PC-3 (cell line): ENCODE measurements at places on chromosomes 6 and 20.

DNA sequence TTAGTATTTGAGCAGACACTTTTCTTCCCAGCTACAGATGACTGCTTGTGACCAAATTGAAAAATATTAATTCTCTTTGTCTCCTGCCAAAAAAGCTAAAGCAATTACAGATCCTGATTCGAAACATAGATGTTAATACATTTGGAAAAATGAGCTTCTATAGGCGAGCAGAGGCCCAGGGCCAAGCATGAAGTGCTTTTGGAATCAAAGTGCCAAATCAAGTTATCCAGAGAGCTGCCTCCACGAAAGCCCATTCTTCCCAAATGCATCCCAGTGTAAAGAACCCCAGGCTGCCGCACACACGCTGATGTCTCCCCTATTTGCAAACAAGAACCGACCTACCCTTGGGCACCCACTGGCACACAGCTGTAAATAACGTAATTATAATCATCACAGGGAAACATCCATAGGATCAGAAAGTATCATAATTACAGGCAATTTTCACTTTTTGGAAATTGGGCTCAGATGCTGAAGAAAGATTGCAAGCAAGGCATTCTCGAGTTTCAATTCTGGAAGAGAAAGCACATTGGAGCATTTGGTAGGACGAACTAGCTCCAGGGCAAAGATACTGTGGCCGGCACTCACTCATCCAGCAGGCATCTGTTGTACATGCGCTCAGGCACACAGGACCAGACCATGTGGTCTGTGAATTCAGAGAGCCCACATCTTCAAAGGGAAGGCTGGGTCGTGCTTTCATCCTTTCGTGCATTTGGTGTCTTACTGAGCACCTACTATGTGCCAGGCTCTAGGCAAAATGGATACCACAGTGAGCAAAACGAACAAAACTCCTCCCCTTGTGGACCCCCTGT is 45.9 kb downstream of the BMP7 start:
- no peak for DNase-seq

DNA sequence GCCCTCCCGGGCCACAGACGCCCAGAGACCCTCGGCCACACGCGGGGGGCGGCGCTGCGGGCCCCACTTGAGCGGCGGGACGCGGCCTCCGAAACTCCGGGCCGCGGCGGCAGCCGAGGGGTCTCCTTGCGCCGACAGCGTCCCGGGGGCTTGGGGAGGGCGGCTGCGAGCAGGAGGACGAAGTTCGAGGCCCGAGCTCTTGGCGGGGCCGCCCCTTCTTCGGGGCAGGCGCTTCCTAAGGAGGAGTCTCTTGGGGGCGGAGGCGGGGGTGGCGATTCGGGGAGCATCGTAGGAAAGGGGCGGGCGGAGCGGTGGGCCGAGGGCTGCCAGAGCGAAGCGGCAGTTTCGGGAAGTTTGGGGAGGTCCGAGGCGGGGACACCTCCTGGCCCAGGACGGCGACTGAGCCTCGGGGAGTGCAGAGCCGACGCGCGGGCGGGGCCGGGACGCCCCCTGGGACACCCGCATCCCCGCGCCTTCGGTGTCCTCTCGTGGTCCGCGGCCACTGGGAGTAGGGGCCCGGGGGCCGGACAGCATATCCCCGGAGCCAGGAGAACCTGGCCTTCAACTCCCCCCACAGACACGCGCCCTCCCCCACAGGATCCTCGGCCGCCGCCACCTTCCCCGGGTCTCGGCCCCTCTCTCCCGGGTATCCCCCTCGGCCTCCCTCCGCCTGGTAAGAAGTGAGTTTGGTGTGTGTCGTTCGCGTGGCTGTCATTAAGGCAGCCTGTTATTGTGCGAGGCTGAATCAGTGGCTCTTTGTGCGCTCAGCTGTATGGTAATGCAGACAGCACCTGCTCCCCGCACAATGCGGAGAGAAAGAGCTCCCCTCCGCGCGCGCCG is 613 bp upstream of the DLL1 start:
- DNase-seq = peak; percentile 27

DNA sequence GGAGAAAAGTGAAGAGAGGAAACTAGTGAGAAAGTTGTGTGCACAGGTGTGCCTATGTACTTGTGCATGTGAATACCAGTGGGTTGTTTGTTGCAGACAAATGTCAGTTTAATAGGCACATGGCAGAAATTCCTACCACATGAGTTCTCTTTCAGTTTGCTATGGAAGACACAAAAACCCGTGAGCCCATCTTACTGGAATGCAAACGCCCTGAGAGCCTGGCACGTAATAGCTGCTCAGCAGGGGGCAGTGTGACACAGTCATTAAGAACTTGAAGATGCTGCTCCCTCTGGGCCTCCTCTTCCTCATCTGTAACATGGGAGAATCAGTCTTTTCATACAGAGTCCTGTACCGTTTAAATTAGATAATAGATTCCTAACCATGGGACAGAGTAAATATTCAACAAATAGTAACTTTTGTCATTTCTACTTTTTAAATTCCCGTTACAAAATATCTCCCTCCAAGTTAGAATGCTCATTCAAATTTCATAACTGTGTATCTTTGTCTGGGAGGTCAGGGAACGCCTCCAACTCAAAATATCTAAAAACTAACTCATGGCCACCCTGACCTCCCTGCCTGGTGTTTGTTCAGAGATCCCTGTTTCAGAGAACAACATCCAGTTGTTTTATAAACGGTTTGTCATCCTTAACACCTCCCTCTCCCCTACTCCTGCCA is 802.9 kb downstream of the MAFB start:
- DNase-seq = peak; percentile 13

DNA sequence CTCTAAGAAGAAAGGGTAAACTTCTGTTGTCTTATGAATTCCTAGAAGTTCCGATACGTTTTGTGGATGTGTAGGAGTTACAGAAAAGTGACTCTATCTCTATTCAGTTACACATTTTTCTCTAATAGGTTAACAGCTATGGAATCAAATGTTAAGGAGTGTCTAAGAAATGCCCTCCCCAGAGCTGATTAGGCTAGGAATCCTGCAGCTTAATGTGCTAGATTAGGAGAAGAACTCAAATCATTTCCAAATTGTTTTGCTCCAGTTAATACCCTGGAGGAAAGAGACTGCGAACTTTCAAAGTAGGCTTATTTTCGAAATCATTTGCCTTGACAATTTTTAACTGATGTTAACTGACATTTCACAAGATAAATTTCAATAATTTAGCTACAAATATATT is 51.9 kb downstream of the IBTK start:
- DNase-seq = no peak

DNA sequence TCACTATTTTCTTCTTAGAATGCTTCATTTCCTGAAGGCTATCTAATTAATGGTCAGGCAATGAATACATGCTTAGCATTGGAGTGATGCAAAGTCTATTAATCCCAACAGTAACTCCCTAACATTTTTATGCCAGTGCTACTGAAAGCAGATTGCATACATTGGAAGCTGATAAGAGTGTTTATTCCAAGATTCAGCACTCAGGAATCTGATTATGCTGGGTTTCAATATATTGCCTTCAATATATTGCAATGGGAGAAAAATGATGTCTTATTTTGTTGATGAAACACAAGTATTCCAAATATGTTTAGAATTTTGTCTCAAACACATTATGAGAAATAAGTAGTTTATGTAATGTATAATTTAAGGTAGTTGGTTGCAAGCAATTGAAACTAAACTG is 26.7 kb upstream of the TRDN start:
- DNase-seq = no peak

- DNase-seq = no peak
These were observed 110.7 kb upstream of the ADGRF1 start for GRCh38 chr6:47152666-47153403.

DNA sequence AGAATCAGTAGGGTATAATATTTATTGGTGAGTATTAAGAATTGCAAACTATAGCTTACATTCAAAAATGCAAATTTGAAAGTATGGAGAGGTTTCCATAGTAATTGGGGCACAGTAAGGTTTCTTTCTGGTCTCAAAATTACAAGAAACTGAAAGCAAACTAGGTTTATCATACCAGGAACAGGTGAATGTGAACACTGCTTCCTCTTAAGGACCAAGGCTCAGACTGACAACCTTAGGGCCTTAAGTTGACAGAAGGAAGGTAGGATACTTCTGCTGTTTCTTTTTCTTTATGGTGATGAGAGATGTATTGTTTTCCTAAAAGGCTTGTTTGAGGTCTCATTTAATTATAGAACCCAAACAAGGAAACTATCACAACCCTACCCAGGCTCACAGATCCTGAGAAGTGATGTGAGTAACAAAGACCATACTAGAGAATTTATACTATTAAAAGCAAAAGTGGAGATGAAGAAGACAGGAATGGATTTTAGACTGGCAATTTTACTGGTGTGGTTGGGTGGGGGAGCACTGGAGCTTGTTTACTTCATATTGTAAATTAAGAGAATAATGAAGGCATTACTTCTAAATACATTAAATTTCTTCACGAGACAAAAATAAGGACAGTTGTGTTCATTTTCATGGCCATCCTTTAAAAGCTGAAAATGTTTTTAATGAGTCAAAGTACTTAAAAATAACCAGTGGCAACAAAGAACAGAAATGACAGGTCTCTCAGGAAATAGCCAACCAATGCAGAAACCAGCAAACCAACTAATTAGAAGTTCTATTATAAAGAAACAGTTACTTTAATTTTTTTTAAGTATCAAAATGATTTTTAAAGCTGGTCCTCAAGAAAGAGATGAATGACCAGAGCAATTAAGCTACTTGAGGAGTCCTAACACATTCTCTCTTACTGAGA is 21.3 kb downstream of the STAU1 start:
- DNase-seq = no peak

- no peak for DNase-seq
These were observed 569.2 kb downstream of the QKI start for GRCh38 chr6:163983679-163984078.

GRCh38 chr6:70527071-70527737 is 39.5 kb upstream of the SDHAF4 start:
- DNase-seq = peak; percentile 45

DNA sequence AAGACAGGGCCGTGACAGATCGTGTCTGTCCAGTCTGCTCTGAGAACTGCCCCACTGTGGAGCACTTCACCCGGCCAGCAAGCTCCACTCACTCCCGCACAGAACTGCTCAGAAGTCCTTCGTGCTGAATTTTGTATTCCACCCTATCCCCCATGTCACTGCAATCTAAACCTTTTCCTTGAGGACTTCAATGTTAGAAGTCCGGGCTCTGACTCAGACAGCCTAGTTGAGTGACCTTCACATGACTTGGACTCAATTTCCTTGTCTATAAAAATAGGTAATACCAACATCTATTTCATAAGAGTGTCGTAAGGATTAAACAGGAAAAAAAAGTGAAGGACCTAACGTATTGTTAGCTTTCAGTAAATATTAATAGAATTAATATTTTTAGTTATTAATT is 161.6 kb downstream of the QRSL1 start:
- no peak for DNase-seq

DNA sequence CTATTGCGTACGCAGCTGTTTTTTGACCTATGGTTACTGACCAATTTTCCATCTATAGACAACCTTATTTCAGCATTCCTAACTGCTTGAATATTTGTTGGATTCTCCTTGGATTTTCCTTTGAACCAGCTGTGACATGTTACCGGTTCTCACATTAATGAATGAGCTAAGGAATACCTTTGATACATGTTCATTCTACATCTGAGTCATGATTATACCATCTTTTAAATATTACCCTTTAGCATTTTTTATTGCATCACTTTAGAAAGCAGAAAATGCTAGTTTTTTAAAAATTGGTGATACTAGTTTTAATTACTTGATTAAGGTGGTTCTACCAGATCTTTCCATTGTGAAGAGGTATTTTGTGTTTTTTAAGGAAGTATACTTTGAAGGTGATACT is 1.9 kb upstream of the IGF2R start:
- DNase-seq = no peak

GRCh38 chr20:24670981-24671380 is 201.6 kb downstream of the SYNDIG1 start:
- DNase-seq = no peak

DNA sequence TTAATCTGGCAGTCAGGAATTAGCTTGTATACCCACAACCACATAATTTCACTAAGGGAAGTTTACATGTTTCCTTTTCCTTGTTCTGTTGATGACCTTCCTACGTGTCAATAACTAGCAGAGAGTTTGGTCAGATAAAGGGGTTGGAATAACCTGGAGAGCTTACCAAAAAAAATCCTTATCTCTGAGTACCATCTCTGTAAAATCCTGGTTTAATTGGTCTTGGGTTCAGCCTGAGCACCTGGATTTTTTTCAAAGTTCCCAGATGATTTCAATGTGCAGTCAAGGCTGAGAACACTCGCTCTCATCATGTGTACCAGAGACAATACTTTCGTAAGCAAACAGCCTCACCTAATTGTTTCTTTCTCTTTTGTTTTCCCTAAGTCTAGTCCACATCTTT is 483.8 kb upstream of the FLRT3 start:
- peak; percentile 71 for DNase-seq

- DNase-seq = peak; percentile 51
These were observed 2.9 kb downstream of the EEF1A2 start for GRCh38 chr20:63495741-63496595.

- DNase-seq = no peak
These were observed 75.5 kb upstream of the CD2AP start for GRCh38 chr6:47402081-47402480.

DNA sequence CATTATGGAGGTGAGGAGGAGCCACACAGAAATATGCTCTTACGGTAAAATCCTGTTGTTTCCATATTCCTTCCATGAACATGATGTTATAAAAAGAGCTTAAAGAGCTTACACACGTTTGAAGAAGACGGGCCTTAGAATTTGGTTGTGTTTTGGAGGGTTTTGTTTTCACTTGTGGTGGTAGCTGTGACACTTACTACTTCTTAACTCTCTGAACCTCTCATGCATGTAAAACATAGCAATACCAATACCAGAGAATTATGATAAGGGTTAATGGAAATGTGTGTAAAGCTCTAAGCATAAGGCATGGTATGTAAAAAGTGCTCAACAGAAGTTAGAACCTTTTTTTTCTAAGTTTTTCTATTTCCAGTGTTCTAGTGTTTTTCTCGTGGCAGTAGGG is 256.1 kb upstream of the KCNQ5 start:
- no peak for DNase-seq

- no peak for DNase-seq
These were observed 67.3 kb upstream of the TENT5A start for GRCh38 chr6:81819767-81820166.

DNA sequence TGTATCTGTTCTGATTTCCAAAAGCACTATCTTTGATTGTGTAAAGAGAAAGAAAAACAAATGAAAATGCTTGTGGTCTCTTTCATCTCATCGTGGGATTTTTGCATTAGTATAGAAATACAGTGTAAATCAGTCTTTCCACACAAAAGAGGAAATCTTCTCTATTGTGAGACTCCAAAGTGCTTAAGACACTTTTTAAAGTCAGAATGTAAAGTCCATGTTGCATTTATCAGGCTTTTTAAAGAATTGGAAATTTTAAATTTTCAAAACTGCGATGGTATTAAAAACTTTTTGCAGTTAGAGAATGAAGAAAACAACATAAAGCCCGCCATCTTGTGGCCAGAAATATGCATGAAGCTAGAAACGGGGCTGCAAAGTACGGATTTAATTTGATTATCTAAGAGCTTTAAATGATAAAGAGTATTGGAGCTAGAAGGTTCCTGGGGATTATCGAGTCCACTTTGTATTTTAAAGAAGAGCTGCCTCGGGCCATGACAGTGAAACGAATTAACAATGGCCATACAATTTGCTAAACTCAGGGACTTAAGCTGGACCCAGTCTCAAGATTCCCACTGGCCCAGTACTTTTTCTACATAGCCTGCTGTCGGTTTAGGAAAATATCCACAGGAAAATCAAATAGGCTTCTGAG is 339.6 kb downstream of the ARHGAP18 start:
- DNase-seq = peak; percentile 66
